ENCODE measurements at places on chromosomes 1 and 21.

- DNase-seq = no peak
Measured at GRCh38 chr1:211676761-211677160, 1.3 kb upstream of the NEK2 start.

GRCh38 chr1:17798011-17798410 lies 42.9 kb downstream of the ACTL8 start:
- DNase-seq = no peak

DNA sequence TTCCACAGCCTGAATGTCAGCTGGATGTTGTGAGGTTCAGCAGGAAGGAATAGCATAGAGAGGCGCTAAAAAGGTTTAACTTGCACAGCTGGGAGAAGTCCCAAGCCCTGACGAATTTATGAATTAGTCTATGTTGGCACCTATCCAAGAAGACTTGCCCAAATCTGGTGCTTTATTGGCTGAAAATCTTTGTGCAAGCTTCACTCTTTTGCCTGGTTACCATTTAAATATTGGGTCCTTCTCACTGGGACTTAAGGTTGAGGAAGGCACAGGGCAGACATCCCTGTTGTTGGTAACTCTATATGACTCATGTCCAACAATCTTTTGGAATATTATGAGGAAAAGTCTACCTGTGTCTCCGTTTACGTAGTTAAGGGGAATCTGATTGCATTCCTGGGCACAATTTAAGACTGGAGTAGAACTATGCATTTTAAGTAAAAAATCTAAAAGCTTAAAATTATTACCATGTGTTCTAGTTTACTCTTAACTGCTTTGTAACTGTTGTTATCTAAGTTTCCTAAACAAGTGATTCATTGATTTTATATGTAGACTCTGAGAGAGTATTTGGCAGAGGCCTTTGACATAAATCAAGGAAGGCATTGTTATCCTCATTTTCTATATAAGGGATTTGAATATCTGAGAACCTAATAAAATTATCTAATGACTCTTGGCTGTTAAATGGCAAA lies 181.7 kb upstream of the DPYD start:
- no peak for DNase-seq

DNA sequence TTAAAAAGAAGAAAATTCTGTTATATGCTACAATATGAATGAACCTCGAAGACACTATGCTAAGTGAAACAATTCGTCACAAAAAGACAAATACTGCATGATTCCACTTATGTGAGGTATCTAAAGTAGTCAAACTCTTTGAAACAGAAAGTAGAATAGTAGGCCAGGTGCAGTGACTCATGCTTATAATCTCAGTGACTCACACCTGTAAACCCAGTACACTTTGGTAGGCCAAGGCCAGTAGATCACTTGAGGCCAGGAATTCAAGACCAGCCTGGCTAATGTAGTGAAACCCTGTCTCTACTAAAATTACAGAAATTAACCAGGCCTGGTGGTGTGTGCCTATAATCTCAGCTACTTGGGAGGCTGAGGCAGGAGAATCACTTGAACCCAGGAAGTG lies 25.7 kb downstream of the EPHA10 start:
- DNase-seq = no peak

GRCh38 chr1:186076006-186076405 lies 299.0 kb downstream of the TPR start:
- no peak for DNase-seq

DNA sequence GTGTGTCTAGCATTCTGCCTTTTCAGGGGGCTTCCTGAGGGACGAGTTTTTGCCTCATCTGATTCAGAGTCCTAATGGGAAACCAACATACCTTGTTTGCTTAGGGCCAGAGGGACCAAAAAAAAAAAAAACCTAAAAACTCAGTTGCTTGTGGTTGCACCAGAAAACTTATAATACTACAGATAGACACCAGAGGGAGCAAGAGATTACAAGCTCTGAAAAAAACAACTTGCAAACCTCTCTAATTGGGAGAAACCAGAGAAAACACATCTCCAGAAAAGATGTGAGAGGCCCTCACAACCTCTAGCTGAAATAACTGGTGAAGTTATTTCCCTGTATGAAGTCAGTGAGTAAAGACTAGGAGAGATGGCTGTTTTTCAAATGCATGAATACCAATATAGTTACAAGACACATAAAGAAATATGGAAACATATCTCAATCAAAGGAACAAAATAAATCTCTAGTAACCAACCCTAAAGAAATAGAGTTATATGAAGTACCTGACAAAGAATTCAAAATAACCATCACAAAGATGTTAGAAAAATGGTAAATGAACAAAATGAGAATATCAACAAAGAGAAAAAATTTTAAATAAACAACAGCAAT lies 233.7 kb upstream of the NFIA start:
- no peak for DNase-seq

DNA sequence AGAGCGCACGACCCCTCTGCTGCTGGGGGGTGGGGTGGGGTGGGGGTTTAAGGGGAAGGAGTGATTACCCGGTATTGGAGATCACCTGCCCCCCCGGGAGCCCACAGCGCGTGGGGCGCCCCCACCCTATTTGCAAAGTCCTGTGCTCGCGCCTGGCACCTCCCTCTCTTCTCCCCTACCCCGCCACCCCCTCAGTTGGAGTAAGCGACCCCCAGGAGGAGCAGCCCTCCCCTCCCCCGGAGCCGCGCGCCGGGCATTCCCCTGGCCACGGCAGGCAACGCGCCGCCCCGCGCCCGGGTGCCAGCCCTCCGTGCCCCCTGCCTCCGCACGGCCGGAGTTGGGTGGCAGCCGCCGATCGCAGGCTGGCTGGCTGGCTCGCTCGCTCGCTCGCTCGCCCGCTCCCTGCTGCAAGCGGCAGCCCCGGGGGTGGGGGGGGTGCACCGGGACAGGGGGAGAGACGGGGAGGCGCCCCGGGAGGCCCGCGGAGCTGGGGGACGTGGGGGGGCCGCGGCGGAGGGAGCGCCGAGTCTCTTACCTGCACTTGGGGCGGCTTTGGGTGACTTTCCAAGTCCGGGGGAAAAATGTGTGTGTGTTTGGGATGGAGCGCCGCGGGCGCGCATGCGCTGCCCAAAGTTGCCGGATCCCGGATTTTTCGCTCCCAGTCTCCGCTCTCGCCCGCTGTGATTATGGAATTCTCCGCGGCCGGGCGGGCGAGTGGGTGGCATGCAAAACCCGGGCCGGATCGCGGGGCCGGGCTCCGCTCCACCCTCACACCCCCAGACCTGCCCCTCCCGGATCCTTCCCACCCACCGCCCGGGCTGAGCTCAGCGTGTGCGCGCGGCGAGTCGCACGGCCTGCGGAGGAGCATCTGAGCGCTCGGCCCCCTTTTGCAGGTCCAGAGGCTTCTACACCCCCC lies at the start of gene CASZ1:
Gene CASZ1 (minus strand): TSS at position 618 of the 916 bp plus-strand sequence. CDS start 102,757 bp downstream, outside the sequence.
- peak; percentile 88 for DNase-seq

DNA sequence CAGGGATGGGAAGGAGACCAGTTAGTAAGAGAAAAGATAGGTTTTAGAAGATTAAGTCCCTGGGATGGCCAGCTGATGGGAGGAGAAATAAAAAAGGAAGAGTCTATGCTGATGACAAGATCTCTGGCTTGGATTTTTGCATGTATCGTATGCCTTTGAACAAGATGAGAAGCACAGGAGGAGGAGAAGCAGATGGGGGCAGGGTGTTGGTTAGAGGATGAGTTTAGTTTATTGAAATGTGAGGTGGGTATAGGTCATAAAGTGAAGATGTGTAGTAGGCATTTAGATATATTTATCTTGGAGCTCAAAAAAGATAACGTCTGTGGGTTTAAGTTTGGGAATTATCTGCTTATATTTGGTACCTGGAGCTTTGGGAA lies 1.4 kb downstream of the TIPRL start:
- no peak for DNase-seq

Measured in breast epithelium (tissue), 4 donors.